ENCODE measurements at places on chromosomes 5 and 9. TPM values are rescaled to one million over a fixed set of nuclear protein-coding genes. Genes with fewer than 3 reads are reported as not detected.

Gene ABLIM3
- 64.7 TPM for total RNA-seq

Gene F2RL1
- 20.2 TPM for total RNA-seq

Gene PDZD2
- total RNA-seq: 1.3 TPM

Gene MARCOL
- not detected for total RNA-seq

Gene ZNF454
- 0.84 TPM for total RNA-seq

Gene ARID3C
- total RNA-seq: not detected

Gene FGFR4
- 8.8 TPM for total RNA-seq

Gene CCDC180
- total RNA-seq: 0.30 TPM

Gene SLC36A3
- not detected for total RNA-seq

Gene PRELID2
- total RNA-seq: 11.9 TPM

Gene HAVCR2
- 0.17 TPM for total RNA-seq

Gene ECM2
- total RNA-seq: 0.50 TPM

Gene N4BP3
- total RNA-seq: 0.34 TPM

Data from bronchus fibroblast of lung (primary cell).